ENCODE measurements at places on chromosomes 12 and 14.

DNA sequence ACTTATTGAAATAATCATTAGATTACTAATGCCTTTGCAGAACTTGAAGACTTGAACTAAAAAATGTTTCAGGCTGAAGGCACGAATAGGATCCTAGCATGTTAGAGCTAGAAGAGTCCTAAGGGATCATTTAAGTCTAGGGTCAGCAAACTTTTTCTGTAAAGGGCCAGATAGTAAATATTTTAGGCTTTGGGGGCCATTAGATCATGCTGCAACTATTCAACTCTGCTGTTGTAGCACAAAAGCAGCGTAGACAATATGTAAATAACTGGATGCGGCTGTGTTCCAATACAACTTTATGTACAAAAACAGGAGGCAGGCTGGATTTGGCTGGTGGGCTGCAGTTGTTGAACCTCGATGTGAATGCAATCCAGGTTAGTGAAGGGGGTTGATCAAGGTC is 221.7 kb downstream of the ATP23 start:
- DNase-seq: no peak

DNA sequence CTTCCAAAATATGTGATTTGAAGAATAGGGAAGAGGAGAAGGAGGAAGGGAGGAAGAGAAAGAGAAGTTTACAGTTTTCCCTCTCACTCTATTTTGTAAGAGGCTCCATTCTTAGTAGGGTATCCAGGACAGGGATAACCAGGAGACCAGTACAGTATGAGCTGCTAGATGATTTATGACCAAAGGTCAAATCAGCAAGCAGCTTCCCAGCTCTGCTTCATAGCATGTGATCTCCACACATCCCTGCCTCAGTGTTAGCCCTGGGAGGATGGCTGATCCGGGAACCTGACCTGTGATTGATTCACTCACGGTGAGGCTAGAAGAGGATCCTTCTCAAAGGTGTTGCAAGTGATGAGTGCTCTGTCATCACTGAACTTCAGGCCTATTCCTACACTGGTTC is 16.6 kb downstream of the RDH12 start:
- DNase-seq: no peak

GRCh38 chr14:54278665-54279295 is 118.0 kb upstream of the CDKN3 start:
- no peak for DNase-seq

GRCh38 chr12:92331383-92331782 is 185.7 kb upstream of the BTG1 start:
- no peak for DNase-seq

GRCh38 chr14:92581966-92582566 is 68.5 kb downstream of the RIN3 start:
- no peak for DNase-seq

GRCh38 chr14:34098045-34098984 is 147.4 kb upstream of the EGLN3 start:
- no peak for DNase-seq

DNA sequence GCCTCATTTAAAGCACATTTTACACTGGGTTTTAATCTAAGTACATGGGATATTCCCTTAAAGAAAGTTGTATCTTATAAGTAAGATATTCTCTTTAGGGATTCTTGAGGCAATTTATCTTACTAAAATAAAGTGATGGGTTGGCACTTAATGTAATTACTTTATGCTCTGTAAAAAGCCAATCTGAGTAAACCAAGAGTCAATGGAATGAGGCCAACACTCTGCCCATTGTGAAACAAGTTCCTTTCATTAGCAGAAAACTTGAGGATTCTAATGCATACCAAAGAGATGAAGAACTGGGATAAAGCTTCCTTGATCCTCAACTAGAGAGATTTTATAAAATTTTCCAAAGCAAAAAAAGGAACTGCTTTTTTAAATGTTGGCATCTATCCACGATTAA is 121.2 kb downstream of the METTL25 start:
- DNase-seq: no peak

DNA sequence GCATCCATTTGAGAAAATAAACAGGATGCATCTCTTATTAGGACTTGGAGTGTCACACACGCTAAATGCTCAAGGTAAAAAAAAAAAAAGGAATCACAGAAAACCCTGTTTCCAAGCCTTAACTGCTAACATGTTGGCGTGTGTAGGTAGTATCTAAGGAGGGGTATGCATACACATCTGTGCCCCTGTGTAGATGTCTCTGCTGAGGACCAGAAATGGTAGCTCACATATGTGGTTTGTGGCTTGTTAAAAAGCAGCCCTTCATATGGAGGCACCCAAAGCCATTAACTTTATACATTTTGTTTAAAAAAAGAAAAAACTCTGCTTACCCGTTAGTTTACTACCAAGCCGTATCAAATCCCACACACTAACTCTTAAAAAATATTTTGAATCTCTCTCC is 314.1 kb downstream of the SNAPC1 start:
- DNase-seq: no peak

- no peak for DNase-seq
These were observed 66.0 kb upstream of the CPSF6 start for GRCh38 chr12:69173368-69173767.

DNA sequence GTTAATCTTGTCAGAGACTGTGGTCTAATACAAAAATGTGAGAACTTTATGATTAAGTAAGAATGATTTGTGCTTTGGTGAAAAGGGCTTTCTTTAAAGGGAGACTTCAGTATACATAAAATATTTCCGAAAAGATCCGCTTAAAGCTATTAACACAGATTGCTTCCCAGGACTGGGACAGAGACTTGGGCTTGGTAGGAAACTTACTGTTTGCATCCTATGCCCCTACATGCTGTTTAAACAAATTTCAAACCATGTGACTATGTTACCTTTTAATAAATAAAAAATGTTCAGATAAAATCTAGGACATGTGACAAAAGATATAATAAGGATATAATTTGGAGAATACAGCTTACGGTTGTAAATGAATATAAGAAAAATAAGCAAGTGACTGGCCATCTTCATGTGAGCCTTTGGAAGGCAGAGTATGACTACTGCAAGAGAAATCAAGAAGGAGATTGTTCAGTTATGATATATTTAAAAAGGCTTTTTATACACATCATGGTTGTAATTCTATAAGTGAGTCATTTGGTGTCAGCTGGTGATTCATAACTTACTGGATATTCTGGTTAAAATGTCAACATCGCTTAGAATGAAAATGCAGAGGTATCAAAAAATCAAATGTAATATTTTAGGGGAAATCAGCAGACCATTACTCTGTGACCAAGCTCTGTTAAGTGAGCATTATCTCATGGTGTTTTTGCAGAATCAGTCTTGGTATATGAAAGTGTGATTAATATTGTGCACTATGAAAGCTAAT is 234.7 kb upstream of the E2F7 start:
- no peak for DNase-seq
